ENCODE measurements at places on chromosomes 12 and 14.

DNA sequence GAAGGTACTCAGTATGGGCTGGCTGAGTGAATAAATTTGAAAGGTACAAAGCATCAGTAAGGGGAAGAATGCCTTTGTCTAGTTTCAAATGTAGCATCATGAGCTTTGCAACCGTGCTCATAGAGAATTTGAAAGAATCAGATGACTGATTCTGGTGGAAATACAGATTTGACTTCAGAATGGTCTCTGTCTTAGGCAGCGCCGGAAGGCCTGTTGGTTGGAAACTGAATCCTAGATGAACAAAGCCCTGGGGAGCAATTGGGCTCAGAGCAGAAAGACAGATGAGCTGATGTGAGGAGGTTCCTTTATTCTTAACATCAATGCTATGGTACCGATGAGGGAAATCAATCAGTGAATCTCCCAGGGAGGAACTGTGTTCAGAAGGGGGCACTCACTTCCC lies 137.3 kb downstream of the SNAPC1 start:
- no peak for DNase-seq

GRCh38 chr12:107655281-107656065 lies 30.1 kb upstream of the PWP1 start:
- no peak for DNase-seq

DNA sequence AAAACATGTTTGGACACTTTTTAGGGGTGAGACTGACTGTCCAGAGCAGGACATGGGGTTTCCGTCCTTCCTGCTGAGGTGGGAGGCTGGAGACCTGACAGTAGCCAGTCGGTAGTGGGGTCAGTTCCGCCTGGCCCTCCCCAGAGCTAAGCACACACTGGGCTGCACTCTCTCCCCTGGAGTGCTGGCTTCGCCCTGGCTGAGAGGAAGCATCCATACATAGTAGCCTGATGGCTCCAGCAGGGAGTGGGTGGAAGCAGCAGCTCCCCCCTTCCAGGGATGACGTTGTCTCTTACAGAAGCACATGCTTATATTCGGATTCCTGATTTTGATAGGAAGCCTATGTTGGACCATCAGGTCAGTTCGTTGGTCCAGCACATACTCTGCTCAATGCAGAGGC lies 40.4 kb downstream of the SFSWAP start:
- no peak for DNase-seq

DNA sequence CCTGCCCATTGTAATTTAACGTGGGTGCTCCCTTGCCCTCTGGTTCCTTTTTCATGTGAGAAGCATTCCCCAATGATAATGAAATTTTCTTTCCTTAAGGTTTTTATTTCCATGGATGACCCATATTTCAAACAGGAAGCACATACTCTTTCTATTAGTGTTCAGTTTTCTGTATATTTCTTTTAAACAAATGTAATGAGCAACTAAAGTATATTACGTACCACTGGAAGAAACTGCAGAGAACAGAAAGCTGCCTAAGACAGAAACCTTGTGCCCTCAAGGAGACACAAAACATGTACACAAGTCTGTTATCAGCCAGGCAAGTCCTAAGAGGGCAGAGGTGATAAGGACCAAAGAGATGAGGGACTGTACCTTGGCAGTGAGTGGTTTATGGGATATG lies 414.9 kb downstream of the ETNK1 start:
- DNase-seq = no peak

GRCh38 chr12:53287741-53288216 lies 7.6 kb upstream of the PFDN5 start:
- DNase-seq = peak; percentile 50

DNA sequence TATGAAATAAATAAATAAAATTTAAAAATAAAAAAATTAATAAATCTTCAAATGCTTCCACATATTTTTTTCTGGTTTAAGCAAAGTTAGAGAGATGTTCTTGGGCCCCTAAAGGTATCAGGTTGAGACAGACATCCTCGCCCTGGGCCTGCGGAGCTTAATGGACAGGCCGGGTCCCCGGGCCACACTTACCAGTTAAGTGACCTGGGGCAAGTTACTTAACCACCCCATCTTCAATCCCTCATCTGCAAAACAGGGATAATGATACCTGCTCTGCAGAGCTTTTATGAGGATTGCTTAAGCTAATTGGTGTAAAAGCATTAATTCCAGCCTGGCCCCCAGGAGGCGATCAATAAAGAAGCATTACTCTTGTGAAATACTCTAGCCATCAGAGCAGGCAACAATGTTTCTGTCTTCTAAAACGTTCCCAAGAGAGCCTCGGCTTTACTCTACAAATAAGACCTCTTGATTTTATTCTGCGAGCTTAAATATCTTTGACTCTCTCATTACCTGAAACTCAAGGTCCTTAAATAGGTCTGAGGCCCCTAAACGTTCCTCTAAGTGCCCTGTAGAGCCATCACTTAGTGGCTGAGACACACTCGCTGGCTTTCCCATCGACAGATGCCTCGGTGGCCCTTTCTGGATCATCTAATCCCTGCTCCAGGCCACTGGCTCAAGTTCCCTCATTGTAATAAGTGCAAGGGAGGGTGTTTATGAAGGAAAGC lies 81.1 kb upstream of the DIO3 start:
- no peak for DNase-seq

DNA sequence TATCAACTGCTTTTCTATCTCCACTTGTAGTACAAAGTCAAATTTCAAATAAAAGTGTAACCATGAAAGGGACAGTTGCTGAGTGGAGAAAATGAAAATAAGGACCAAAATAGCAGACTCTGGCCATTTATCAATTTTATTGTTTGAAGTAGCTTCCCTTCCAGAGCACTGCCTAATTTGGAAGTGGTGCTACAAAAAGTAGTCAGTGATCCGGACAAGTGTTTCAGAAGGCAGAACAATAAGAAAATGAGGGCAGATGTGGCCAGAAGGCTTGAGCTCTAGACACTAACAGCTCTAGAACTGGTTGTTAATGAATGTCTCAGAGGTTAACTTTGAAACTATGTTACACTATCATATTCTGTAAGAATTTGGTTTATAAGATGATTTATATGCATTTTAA lies 48.9 kb downstream of the ABCC9 start:
- no peak for DNase-seq

DNA sequence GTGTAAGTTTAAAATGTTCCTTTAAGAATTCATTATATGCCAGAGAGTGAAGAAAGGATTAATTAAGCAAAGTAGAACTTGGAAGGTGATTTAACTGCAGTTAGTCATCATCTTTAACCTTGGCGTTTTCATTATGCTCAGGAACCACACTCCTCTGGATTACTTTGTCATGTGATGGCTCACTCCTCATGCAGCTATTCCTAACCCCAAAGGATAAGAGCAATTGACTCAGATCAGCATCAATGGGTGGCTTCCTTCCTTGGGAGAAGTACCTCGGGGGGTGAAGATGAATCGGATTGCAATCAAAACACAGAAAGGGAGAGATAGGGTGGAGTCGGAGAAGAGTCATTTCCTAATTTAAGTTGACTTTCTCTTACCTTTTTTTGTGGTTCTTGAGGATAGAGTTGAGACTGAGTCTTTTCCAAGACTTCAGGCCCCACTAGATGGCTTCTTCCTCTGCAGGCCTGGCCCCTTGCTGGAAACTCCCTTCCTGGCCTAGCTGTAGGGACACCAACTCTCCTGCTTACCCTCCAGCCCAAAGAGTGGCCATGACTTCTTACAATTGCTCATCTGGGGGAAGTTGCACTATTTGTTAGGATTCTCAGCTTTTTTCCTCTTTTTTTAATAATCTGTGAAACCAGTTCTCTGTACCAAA lies 238.6 kb upstream of the DDHD1 start:
- peak; percentile 99 for DNase-seq

GRCh38 chr12:130374083-130374482 lies 36.4 kb downstream of the PIWIL1 start:
- DNase-seq = no peak

Data from HT1080 (cell line).